ENCODE measurements at places on chromosomes 11 and 22.
A peak's percentile ranks its signal among the peaks of the same experiment; 100 is the strongest.

- no peak for DNase-seq
Observed at GRCh38 chr22:20548806-20549205, 41.4 kb downstream of the MED15 start.

DNA sequence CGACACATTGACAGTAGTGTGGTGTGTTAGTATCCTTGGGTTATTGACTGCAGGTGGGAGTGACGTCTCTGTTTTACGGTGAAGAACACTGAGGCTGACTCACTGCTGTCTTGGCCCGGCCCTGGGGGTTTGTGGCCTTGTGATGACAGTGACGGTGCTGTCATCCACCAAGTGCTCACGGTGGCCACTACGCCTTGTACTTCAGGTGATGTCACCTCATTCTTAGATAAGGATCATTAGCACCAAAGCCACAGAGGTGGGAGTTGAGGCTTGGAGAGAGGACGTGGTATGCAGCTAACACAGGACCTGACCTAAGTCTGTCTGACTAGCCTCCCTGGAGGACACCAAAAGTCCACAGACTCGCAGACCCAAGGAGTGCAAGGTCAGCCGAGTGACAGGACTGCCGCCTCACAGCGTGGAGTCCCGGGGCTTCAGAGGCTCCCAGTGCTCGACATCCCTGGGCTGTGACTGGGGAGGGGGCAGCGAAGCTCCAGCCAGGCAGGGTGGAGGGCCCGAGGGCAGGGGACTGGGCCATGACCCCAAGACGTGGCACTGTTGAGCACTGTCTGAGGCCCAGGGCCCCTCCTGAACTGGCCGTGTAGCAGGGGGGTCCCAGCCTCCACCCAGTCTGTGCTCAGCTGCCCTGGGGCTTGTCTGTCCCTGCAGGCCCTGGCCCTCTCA is 56.5 kb downstream of the NAT10 start:
- no peak for DNase-seq

DNA sequence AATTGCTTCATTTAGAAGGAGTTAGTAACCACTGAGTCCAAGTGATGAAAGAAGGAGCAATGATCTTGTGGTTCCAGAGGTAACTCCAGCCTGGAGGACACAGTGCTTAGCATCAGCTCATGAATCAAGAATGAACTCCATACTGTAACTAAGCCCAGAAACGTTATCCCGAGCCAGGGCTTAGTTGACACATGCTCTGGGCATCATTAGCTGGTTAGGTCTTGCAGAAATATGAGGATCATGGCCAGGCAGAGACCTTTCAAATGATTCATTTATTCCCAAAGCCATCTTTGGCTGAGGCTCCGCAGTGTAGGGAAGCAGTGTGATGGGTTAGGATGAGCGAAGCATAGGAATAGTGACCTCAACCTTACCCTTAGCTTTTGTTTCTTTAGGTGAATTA is 277.4 kb downstream of the FAM76B start:
- DNase-seq = no peak

- DNase-seq = peak; percentile 11
Observed at GRCh38 chr22:48152164-48152775, 1389.8 kb downstream of the TBC1D22A start.

DNA sequence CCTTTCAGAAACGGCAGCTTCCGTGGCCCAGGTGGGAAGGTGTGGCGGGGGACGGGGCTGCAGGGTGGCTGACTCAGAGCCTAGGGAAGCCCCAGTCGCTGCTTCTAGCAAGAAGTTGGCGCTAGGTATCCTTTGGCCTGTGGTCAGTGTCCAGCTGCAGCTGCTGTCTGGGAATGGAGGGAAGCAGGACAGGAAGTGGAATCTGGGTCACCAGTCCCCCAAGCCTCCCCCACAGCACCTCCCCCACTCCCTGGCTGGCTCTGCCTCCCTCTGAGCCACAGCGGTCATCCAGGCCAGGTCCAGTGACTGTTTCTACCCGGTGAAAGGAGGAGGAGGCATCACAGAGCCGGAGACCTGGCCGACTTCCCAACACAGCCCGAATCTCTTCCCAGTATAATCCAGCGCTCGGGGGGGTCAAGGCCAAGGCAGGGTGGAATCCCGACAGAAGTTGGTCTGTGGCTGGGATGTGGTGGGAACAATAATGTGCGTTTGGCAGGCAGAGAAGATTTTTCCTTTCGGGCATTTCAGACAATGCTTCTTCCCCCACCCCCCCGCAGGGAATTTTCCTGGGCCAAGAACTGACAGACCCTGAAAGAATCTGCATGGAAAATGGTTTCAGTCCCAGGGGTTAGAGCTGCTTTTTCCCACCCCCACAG is 45.1 kb downstream of the C11orf96 start:
- no peak for DNase-seq

Measured in SHP77 (cell line).